T-helper 2 cell treated with Interferon-gamma antibody and Interleukin-4, amounts not matched to agents 5 μg/mL and 100 μg/mL, for 36 hours (primary cell): ENCODE measurements at places on chromosomes 16 and 17.

GRCh38 chr16:56480776-56481467 lies 29.6 kb downstream of the OGFOD1 start:
- no peaks in the 10 kb centered on the region for H3K27me3 ChIP-seq
- H3K36me3 ChIP-seq, result peaks cover 29% of the 10 kb centered on the region
- peaks cover 7% of the 10 kb centered on the region for H3K4me1 ChIP-seq
- no peak overlapping the region for H3K4me3 ChIP-seq
- no peak overlapping the region for H3K27ac ChIP-seq

DNA sequence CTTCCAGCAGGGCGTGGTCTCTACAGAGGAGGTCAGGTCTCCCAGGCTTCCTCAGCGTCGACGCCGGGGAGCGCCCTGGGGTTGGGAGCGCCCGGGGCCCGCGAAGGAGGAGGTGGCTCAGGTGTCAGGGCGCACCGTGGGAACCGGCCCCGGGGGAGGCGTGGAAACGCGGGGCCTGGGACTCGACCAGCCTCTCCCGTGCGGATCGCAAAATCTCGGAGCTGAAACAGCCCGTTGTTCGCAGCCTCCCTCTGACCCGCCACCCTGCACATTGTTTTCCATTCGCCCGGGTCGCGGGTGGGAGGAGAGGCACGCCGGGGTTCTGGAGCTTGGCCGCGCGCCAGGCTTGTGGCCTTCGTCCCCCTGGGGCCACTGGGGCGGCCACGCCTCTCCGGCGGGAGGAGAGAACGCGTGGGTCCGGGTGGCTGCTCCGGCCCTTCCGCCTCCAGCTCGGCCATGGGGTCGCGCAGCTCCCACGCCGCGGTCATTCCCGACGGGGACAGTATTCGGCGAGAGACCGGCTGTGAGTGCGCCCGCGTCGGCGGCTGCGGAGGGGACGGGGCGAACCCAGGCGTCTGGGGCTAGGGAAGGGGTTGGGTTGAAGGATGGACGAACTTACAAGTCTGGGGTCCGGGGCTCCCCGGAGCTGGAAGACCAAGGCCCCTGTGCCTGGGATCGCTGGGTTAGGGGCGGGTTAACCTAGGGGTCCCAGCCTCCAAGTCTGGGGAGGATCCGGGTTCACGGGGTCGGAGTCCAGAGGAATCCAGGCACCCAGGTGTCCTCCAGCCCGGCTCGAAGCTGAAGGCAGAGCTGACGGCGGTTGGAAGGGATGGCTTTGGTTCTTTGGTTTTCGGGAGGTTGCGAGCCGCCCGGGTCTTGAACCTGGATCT lies at the start of gene CHP2:
TSS of gene CHP2 (plus strand) at position 433 of the 890 bp plus-strand sequence. CDS start at position 457, 24 bp downstream.
- H3K36me3 ChIP-seq, result no peaks in the 10 kb centered on the region
- H3K4me1 ChIP-seq, result no peaks in the 10 kb centered on the region
- H3K27ac ChIP-seq, result no peak within 1 kb of the TSS

DNA sequence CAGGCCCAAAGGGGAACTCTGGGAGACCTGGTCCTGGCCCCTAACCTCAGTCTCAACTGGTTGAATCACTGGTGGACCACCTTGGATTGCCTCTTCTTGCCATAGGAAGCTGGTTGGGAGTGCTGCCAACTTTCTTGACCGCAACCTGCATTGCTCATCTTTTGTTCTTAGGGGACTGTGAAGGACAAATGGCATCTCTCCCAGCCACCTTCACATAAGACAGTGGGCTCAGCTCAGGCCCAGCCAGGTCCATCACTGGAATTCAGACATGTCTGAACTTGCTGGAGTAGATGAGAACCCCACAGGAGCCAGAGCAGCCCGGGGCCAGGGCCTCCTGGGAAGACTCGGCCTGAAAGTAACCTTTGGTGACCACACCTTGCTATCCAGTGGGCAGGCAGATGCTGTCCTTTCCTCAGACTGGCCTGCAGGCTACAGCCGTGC lies 18.8 kb downstream of the ADORA2B start:
- peaks cover 17% of the 10 kb centered on the region for H3K4me1 ChIP-seq
- H3K27me3 ChIP-seq, result peaks cover 18% of the 10 kb centered on the region
- no peak overlapping the region for H3K4me3 ChIP-seq
- H3K27ac ChIP-seq, result no peak overlapping the region
- no peaks in the 10 kb centered on the region for H3K36me3 ChIP-seq

DNA sequence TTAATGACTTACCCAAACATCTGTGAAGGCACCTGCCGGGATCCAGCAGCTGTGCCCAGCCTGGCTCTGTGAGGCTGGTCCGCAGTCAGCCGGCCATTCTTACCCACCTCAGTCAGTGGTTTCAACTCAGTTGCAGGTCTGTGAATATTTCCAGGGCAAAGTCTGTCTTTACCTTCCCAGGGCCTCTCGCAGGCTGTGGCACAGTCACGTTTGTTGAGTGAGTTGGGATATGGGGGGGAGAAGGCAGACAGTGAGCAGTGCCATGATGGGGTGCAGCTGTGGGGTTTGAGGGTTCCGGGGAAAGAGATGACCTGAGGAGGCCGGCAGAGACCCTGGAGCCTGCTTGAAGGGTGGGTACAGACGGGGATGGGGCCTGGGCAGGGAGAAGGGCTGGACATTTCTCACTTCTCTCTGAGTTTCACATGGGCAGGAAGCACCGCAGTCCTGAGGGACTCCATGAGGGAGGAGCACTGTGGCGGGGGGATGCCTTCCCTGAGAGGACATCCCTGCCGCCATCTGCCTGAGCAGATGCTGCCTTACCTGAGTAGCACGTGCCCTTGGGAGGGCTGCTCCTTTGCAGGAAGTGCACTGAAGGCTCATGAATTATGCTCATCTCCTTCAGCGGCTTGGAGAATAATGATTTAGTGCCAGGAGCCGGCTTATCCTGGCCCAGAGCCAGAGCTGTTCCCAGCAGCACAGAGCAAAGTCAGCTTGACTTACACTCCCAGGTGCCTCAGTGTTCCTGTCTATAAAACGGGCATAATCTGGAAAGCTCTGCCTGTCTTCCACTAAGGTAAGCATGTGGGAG lies 48.1 kb downstream of the KSR1 start:
- peaks cover 17% of the 10 kb centered on the region for H3K36me3 ChIP-seq
- no peak overlapping the region for H3K4me3 ChIP-seq
- H3K27ac ChIP-seq, result no peak overlapping the region
- no peak for DNase-seq
- peaks cover 3% of the 10 kb centered on the region for H3K4me1 ChIP-seq

DNA sequence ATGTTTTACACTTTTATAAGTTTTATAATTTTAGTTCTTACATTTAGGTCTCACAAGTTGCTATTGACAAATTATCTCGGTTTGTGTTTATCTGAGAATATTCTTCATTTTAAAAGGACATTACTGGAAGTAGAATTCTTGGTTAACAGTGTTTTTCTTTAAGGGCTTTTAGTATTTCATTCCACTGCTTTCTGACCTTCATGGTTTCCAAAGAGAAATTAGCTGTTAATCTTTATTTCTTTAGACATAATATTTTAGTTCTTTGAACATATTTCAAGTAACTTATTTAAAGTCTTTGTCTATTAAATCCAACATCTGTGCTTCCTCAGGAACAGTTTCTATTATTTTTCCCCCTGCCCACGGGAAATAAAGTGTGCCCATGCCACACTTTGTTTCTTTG lies 240.1 kb upstream of the AXIN2 start:
- no peak overlapping the region for H3K4me3 ChIP-seq
- no peak for DNase-seq
- peaks cover 18% of the 10 kb centered on the region for H3K4me1 ChIP-seq
- no peaks in the 10 kb centered on the region for H3K27me3 ChIP-seq
- no peak overlapping the region for H3K27ac ChIP-seq

DNA sequence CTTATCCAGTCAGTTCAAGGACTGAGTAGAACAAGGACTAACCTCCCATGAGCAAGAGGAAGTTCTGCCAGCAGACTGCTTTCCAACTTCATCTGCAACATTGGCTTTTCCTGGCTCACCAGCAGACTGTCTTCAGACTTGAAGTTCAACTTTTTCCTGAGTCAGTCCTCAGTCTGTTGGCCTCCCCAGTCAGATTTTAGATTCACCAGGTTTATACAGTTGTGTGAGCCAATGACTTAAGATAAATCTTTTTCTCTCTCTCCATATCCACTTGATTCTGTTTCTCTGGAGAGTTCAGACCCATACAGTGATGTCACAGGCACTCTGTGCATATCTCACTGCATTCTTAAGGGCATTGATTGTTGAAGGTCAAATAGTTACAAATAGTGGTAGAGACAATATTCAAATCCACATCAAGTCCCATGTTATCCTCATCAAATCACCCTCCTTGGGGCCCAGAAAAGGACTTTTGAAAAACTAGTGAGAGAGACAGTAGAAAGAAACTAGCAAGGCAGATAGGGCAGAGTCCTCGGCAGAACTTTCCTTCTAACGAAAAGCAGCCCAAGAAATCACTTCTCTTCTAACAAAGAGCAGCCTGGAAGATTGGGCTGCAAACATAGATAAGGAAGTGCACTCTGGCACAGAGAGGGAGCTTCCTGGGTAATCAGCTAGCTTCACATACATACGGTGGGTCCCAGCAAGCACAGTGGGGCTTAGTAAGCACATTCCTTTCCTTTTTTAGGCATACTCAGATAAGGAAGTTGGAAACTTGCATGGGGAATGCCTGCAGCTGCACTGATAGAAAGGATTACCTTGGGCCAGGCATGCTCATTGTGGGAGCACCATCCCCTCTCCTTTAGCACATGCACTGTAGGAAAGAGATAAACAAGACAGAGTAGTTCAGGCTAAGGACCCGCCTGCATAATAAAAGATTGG lies 132.3 kb upstream of the FAM20A start:
- H3K4me1 ChIP-seq, result no peaks in the 10 kb centered on the region
- DNase-seq, result no peak
- H3K27ac ChIP-seq, result no peak overlapping the region
- H3K27me3 ChIP-seq, result peaks cover 6% of the 10 kb centered on the region

GRCh38 chr16:80480664-80481063 lies 60.1 kb upstream of the DYNLRB2 start:
- peaks cover 5% of the 10 kb centered on the region for H3K4me1 ChIP-seq
- H3K27ac ChIP-seq, result no peak overlapping the region
- no peak for DNase-seq

- no peak for DNase-seq
- no peak overlapping the region for H3K4me3 ChIP-seq
- no peaks in the 10 kb centered on the region for H3K27me3 ChIP-seq
- peaks cover 16% of the 10 kb centered on the region for H3K4me1 ChIP-seq
Measured at GRCh38 chr16:75043175-75043895, 44.5 kb downstream of the ZNRF1 start.

DNA sequence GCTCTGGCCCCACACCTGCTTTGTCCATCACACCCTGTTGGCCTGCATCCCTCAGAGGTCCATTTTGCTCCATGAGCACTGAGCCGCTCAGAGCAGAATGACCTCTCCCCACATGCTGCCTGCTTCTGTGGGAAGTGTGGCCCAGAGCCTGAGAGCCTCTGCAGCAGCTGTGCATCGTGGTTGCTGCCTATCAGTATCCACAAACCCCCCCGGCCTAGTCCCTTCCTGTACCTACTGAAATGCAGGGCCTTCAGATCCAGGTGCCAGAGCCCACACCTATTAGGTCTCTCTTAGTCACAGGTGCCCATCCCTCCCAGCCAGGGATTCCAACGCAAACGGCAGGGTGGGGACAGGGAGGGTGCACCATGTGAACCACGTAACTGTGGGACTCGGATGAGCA lies 16.6 kb upstream of the TRPV3 start:
- H3K27ac ChIP-seq, result no peak overlapping the region
- H3K27me3 ChIP-seq, result no peaks in the 10 kb centered on the region

GRCh38 chr17:7561028-7561575 lies 617 bp upstream of the SENP3 start:
- H3K27ac ChIP-seq, result peak overlapping the region; percentile 92
- H3K27me3 ChIP-seq, result no peaks in the 10 kb centered on the region
- peak; percentile 87 for DNase-seq
- H3K36me3 ChIP-seq, result peaks cover 32% of the 10 kb centered on the region

GRCh38 chr17:57480438-57481196 lies 224.3 kb downstream of the MSI2 start:
- no peaks in the 10 kb centered on the region for H3K27me3 ChIP-seq
- H3K4me3 ChIP-seq, result no peak overlapping the region
- no peak for DNase-seq

DNA sequence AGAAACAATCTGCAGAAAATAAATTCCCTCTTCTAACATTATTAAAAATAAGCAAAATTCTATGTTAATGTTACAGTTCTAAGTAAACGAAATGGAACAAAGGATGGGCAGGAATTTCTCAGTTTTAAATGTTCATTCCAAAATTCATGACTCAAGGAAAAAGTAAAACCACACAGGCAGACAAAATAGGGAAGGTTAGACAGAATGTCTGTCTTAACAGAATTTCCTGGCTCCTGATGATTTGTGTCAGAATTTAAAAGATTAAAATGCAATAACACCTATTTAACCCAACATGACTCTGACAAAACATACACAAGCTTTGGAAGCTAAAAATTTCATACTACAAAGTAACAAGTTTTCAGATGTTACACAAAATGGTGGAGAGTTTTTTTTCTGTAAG lies 42.8 kb downstream of the SPOP start:
- peaks cover 14% of the 10 kb centered on the region for H3K36me3 ChIP-seq
- no peaks in the 10 kb centered on the region for H3K27me3 ChIP-seq
- no peak overlapping the region for H3K4me3 ChIP-seq
- no peak overlapping the region for H3K27ac ChIP-seq
- peaks cover 3% of the 10 kb centered on the region for H3K4me1 ChIP-seq

- H3K27ac ChIP-seq, result peak overlapping the region; percentile 94
- peak overlapping the region; percentile 79 for H3K4me3 ChIP-seq
- DNase-seq, result no peak
- H3K4me1 ChIP-seq, result peaks cover 44% of the 10 kb centered on the region
- no peaks in the 10 kb centered on the region for H3K36me3 ChIP-seq
Measured at GRCh38 chr17:83200751-83201150, 121.3 kb downstream of the METRNL start.

DNA sequence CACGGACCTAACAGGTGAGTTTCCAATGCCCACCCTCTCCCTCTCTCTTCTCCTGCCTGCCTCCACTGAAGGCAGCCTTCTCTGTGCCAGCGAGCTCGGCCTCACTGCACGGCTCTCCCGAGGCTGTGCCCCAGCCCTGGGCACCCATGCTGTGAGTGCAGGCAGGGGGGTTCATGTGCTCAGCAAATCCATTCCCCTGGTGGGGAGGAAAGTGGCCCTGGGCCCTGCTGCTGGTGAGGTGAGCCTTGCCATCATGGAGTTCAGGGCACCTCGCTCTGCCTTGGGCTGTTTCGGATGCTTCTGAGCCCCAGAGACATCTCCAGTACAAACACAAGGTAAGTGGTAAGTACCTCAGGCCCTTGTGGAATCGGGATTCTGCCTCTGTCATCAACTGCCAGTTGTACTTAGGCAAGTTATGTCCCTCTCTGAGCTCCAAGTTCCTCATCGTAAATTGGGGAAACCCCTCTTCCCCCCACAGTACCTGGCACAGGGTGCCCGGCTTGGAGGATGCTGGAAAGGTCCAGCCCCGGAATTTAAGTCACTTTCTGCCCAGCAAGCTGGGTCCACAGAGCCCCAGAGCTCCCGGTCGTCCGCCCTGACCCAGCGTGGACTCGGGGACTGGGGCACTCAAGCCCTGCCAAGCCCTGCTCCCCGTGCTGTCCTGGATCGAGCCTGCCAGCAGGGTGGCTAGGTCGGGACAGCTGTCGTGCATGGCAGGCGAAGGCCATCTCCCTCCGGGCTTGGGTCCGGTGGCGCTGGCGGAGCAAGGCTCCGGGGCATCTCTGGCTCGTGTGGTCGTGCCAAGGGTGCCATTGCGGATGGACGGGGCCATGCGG lies 684 bp upstream of the NUDT16L1 start:
- H3K27ac ChIP-seq, result peak overlapping the region; percentile 83
- peaks cover 10% of the 10 kb centered on the region for H3K36me3 ChIP-seq
- no peaks in the 10 kb centered on the region for H3K27me3 ChIP-seq
- H3K4me1 ChIP-seq, result no peaks in the 10 kb centered on the region
- DNase-seq, result no peak

- DNase-seq, result no peak
- H3K36me3 ChIP-seq, result no peaks in the 10 kb centered on the region
- no peak overlapping the region for H3K27ac ChIP-seq
Measured at GRCh38 chr17:46994993-46995392, 15.9 kb upstream of the RPRML start.
